ENCODE measurements at places on chromosomes 2 and 18.

DNA sequence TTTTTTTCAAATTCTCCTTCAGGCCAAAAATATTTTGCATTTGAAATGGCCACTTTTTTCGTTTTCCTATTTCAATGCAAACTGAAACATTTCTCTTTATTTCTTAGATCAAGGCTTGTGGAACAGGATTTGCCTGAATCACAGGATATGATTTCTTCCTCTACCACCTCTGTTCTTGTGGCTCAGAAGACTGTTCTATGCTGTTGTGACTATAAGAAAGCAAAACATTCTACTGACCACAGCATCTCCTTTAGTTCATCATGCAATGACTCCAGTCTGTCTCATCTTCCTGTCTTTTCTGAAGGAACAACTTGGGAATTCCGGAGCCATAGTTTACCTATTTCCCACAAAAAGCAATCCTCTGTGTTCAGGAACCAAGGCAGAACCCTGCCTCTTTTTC lies 16.2 kb upstream of the ZNF512 start:
- DNase-seq = no peak

DNA sequence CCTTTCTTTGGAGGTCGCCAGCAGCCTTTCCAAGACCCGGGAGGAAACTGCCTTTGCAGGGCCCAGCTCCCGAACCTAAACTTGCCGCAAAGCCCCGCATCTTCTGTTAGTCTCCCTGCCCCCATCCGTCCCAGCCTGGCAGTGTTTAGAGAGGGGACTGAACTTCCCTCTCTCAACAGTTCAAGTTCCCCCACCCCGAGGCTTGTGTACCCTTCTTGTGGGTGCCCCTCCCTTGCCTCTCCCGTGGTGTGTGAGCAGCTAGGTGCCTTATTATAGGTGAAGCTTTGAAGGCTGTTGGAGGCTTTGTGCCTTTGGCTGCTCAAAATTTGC lies 1.4 kb downstream of the LBH start:
- DNase-seq = peak; percentile 24

GRCh38 chr2:120461092-120461491 lies 115.2 kb downstream of the INHBB start:
- no peak for DNase-seq

- no peak for DNase-seq
Observed at GRCh38 chr2:152046940-152047339, 51.9 kb downstream of the CACNB4 start.

GRCh38 chr2:108922141-108922915 lies 66.7 kb downstream of the EDAR start:
- DNase-seq = no peak

DNA sequence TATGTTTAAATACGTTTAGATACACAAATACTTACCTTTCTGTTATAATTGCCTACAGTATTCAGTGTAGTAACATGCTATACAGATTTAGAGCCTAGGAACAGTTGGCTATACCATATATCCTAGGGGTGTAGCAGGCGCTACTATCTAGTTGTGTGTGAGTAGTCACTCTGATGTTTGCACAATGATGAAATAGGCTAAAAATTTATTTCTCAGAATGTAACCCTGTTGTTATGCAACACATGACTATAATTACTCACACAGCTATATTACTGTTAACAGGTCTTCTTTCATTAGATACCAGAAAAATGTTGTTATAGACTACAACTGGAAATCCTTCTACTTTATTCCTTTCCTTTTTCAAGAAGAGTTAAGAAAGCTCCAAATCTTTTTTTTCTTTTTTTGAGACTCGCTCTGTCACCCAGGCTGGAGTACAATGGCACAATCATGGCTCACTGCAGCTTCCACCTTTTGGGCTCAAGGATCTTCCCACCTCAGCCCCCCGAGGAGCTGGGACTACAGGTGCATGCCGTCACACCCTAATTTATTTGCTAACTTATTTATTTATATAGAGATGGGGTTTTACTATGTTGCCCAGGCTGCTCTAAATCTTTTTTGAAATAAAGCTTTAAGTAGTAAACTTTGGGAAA lies 48.5 kb downstream of the C2orf74 start:
- DNase-seq = no peak

DNA sequence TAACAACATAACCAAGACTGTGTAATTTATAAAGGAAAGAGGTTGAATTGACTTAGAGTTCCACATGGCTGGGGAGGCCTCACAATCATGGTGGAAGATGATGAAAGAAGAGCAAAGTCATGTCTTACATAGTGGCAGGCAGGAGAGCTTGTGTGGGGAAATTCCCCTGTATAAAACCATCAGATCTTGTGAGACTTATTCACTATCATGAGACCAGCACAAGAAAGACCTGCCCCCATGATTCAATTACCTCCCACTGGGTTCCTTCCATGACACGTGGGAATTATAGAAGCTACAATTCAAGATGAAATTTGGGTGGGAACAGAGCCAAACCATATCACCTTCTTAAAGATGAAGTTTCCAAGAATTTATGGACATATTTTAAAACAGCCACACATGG lies 2.5 kb upstream of the IL36RN start:
- DNase-seq = no peak

DNA sequence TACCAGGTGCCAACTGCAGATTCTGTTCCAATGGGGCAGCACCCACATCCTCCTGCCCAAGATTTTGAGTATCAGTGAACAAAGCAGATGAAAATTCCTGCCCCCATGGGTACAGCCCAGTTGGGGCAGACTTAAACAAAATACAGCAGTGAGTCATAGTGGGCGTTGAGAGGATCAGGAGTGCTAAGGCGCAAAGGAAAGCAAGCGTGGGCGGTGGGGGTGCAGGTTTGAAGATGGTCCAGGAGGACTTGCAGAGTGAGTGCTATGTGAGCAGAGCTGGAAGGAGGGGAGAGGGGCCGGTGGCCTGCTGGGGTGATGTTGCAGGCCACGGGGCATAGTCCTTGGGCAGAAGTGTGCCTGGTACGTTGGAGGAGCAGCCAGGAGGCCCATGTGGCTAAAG lies 24.7 kb downstream of the STEAP3 start:
- DNase-seq = no peak

DNA sequence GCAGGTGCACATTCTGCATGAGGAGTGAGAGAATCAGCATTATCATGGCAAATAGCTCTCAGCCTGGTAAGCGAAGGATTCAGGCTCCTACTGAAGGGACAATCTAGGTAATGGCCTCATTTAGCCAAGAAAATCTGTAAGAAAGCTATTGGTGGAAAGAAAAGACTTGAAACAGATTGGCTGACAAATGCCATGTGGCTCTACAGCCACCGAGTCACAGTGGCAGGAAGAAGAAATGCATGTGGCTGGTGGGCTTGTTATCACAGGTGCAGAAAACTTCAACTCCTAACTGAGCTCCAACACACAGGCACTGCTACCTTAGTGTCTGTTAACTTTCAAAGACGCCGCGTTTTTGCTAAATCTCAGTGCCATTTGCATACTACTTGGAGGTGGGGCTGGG lies 60.6 kb upstream of the REV1 start:
- no peak for DNase-seq

- no peak for DNase-seq
Observed at GRCh38 chr2:77520641-77521547, 1.3 kb downstream of the LRRTM4 start.

- DNase-seq = no peak
Observed at GRCh38 chr2:195251214-195251613, 405.8 kb upstream of the SLC39A10 start.

GRCh38 chr2:132448771-132449170 lies 32.2 kb downstream of the GPR39 start:
- no peak for DNase-seq

DNA sequence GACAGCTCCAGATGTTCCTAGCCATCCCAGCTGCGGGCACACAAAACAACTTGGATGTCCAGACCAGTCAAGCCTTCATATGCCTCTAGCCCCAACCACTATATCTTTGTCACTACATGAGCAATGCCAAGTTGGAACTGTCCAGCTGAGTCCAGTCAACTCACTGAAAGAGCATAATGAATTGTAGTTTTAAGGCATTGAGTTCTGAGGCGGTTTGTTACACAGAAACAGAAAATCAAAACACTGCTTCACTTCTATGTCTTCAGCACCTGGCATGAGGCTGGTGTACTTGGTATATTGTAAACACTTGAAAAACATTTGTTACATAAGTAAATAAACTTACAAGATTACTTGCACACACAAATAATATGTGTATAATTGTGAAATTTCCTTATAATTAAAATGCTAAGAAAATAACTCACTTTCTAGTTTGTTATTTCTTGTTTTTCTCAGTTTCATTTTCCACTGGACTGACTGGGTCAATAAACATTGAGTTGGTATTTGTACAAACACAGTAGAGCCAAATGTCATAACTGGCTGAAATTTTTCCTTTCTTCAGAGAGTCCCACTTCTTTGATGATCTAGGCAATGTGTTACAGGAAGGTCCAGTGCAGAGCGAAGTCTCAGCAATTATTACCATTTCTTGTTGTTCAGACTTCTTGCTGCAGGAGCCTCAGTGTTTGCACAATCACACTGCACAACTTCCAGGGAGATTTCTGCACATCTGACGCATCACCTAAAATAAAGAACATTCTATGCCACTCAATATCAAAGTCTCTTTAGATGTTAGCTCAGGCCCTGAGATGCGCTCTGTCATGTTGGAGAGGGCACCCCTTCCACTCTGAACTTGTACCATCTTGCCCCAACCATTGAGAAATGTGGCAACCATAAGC lies 38.2 kb upstream of the DPP4 start:
- no peak for DNase-seq

DNA sequence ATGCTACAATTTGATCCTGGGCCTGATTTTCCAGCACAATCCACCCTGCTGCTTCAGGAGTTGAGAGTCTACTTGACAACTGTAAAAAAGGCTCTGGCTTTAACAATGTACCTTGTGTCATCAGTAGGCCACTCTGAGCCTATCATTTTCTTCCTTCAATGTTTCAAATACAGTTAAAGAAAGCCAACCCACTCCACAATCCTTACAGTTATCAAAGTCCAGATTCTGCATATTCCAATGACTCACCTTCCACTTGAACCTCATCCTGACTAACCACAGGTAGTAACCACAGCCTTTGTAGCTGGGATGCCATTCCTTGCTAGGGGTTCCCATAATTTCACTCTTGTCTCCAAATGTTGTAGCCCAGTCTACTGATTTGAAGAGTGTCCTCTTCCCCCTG lies 35.5 kb upstream of the AQP4 start:
- DNase-seq = no peak

GRCh38 chr2:30888852-30889409 lies 81.7 kb upstream of the CAPN13 start:
- no peak for DNase-seq

- DNase-seq = no peak
Observed at GRCh38 chr2:205640716-205641115, 41.6 kb upstream of the NRP2 start.

DNA sequence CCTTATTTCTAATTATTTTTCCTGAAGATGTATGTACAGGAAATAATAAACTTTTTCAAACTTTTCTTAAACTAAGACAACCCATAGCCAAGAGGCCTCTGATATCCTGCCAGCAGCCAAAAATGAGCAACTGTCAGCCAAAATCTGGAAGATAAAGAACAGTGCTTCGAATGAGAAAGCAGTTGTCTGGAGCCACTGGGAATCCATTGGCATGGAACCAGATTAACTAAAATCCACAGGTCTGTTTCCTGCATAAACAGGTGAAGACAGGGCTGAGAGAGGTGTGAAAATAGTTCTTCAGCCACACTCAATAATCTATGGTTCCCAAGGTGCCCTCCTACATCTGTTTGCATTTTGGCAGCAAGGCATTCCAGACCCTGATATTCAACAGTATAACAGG lies 1076.7 kb upstream of the PIK3C3 start:
- DNase-seq = no peak

DNA sequence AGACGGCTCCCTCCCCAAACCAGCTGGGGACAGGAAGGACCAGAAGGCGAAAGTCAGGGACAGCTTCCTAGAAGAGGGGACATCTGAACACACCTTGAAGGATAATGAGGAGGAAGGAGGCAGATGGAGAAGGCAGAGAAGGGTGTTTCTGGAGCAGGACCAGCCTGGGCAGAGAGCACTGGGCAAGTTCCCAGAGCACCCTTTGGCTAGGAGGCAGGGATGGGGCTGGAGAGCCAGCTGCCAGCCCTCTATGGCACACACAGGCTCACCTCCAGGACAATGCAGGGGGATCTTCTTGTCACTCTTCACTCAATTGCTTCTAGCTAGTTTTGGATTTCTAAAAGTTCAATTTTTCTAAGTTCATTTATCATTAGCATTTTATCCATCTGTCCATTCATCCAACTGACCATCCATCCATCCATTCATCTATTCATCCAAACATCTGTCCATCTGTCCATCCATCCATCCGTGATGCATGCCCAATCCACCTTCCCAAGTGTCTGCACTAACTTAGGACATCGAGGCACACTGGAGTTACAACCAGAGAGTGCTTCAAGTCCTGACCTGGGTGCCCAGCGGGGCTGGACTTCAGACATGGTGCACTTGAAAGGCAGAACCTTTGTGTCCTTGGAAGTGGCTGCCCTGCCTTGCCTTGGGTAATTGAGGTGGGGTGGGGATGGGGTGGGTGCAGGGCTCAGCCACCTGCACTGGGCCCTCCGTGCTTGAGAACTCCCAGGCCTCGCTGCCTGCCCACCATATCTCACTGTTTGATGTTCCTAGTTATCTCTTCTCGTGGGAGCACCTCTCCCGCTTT lies 42.5 kb downstream of the INHBB start:
- no peak for DNase-seq

- DNase-seq = no peak
Observed at GRCh38 chr2:26359886-26360473, 13.4 kb upstream of the ADGRF3 start.

All from stimulated activated naive CD4-positive, alpha-beta T cell treated with Interleukin-2 at 50 U/mL for 16 hours (primary cell).